ENCODE measurements at places on chromosomes 6 and 20.
A peak's percentile ranks its signal among the peaks of the same experiment; 100 is the strongest.

DNA sequence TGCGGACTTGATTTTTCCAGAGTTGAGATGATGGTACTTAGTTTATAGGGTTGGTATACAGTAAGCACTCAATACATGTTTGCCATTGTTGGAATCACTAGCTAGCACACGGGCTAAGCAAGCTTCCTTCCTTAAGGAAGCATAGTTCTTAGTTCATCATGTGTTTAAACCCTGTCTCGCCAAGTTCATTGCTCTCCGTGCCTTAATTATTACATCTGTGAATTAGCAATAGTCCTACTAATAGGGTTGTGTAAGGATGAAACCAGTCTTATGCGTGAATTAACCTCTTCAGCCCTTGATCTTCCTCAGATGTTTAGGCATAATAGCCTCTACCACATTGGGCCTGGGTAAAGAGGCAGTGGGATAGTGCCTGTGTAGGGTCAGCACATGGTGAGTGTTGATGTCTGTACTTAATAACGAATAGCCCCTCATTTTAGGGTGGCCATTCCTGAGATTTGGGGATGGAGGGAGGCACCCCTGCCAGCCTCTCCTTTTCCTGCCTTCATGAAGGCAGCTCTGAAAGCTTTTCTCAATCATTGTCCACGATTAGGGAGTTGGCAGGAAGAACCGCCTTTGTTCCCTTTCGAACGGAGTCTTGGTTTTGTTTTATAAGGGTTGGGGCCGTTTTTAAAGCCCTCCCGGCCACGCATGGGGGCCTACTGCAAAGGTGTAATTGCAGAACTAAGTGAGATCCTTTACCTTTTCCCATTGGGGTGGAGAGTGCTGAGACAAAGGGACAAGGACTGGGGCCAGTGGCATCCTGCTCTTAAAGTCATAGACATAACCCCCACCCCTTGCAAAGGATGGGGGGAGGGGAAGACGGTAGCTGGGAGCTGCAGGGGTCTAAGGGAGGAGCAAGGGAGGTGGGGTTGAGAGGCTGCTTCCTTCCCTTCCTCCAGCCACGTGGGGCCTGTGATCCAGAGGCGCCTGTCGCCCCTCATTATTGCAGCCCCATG lies 2.1 kb downstream of the DNMT3B start:
- no peak for DNase-seq

DNA sequence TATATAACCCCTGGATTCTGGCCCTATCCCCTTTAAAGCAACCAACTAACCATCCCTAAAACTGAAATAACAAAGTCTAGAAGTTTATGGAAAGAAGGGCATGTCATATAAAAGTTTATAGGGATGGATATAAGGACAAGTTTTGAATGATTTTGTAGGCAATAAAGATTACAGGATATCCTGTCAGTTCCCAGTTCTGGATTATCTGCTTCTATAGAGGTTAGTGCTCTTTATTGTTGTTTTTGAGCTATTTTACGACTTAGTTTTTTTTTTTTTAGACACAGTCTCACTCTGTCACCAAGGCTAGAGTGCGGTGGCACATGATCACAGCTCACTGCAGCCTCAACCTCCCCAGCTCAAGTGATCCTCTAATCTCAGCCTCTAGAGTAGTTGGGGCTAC lies 48.3 kb downstream of the ZFP64 start:
- DNase-seq = no peak

- no peak for DNase-seq
These were observed 1.7 kb downstream of the SOD2 start for GRCh38 chr6:159691133-159691962.

GRCh38 chr6:56730663-56731529 lies 88.2 kb upstream of the DST start:
- no peak for DNase-seq

DNA sequence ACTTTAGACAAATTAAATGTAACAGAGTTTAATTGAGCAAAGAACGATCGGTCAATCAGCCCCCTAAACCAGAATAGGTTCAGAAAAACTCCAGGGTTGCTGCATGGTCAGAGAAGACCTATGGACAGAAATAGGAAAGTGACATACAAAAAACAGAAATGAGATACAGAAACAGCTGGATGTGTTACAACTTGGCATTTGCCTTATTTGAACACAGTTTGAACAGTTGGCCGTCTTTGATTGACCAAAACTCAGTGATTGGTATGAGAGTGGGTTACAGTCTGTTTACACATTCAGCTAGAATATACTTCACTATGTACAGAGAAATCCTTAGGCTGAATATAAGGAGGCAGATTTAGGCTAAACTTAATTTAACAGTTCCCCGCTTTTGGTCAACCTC lies 19.9 kb downstream of the SRSF6 start:
- no peak for DNase-seq

DNA sequence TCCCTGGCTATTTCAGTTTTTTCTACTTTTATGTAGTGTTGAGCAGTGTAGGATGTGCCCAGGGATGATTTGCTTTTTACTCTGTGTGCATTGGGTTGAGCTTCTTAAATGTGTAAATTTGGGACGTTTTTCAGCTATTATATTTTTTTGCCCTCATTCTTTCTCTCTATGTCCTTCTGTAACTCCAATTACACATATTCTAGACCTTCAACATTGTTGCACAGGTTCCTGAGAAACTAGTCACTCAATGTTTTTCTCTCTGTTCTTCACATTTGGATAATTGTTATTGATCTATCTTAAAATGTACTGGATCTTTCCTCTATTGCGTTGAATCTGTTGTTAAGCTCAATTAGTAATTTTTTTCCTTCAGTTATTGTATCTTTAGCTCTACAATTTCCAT lies 162.7 kb upstream of the TCF21 start:
- DNase-seq = no peak

GRCh38 chr6:89750338-89750737 lies 69.3 kb downstream of the MDN1 start:
- DNase-seq = no peak

GRCh38 chr6:41039060-41039998 lies at the start of gene UNC5CL:
UNC5CL (minus strand) TSS chr6:41039221; CDS start chr6:41035074, 4,147 bp downstream.
- peak; percentile 16 for DNase-seq

DNA sequence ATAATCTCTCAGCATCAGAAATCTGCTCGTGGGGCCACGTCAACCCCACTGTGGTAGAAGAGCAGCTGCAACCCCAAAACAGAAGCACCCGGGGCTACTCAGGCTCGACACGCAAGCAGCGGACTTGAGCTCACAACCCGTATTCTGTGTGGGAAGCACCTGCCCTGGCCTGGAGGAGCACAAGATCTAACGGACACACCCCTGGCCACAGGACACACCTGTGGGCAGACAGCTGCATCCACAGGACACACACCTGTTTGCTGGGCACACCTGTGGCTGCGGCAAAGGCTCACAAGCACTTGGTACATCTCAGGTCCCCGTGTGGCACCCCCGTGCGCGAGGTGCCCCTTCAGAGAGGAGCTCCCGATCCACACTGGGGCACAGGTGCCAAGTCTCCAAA lies 36.5 kb downstream of the ZBTB46 start:
- no peak for DNase-seq

- DNase-seq = no peak
These were observed 8.5 kb upstream of the EDN3 start for GRCh38 chr20:59291740-59292383.

DNA sequence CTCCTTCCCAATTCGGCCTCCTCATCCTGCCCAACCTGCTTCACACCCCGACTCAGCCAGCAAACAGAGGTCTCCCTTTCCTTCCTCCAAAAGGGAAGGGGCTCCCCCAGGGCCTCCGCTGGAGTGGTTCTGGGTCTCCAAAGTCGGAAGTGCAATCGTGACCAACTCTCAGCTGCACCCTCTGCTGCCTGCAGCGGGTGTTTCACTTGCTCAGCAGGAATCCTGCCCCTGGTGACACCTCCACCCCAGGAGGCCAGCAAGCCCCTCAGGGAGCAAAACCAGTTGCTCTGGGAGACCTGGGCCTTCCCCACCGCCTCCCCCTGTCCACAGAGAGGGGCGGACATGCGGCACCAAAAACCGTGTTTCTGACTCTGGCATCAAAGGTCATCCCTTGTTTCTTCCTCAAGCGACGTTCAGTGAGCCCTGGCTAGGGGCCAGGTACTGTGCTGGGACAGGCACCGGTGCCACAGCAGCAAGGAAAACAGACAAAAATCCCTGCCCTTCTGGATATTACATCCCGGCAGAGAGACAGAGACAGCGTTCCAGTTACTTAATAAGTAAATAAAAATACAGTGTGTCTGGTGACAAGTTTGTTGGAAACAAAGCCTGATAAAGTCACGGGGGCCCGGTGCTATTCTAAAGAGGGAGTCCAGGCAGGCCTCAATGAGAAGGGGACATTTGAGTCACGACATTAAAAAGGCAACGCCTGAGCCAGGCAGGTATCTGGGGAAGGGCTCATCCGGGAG lies 219.0 kb downstream of the BMP7 start:
- no peak for DNase-seq

DNA sequence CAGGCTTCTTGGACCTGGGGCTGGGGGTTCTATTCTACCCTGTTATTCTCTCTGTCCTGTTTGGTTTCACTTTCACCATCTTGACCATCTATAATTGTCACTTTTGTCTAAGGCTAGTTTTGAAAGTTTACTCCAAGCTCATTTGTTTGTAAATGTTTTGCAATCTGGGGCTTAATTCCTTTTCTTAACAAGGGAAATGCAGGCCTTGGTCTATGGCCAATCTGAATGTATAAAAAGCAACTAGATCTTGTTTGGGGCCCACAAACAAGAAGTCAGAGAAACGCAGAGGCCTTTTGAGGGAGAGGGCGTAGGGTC lies 86.3 kb upstream of the PREP start:
- no peak for DNase-seq

DNA sequence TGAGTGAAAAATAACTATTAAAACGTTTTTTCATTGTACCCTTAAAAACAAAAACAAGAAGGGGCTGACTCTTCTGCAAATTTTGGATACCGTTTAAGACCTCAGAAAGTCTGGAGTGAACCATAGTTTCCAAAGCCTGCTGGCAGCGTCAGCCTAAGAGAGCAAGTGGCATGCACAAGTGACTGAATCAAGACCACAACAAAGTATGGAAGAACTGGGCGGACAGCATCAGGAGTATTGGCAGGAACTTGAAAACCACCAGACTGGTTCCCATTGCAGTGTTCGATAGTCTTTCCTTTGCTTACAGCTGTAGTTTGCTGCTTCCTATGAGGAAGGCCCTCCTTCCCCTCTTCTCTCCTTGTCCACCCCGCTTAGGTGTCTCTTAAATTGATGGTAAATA lies 33.7 kb upstream of the MYLIP start:
- no peak for DNase-seq

Measured in CD8-positive, alpha-beta T cell (primary cell).